A172 (cell line): ENCODE measurements at places on chromosomes 3 and 15. TPM values are rescaled to one million over a fixed set of nuclear protein-coding genes. Genes with fewer than 3 reads are reported as not detected.

Gene TMEM158
- 95.1 and 111 TPM in 2 replicates for total RNA-seq

Gene SLC24A5
- total RNA-seq = not detected in 2 replicates

Gene CNTN6
- not detected in 2 replicates for total RNA-seq

Gene ATP2B2
- 0.12 and 0.50 TPM in 2 replicates for total RNA-seq

Gene GMPPB
- 25.6 and 27.3 TPM in 2 replicates for total RNA-seq

Gene COL8A1
- total RNA-seq = 24.4 and 26.9 TPM in 2 replicates

Gene EOGT
- 16.8 and 16.9 TPM in 2 replicates for total RNA-seq

Gene SYNM
- 5.6 and 7.5 TPM in 2 replicates for total RNA-seq

Gene BTLA
- not detected in 2 replicates for total RNA-seq
